ENCODE measurements at places on chromosomes 16 and 17.

- DNase-seq, result no peak
Measured at GRCh38 chr17:4641297-4642195, at the start of gene ALOX15. Gene ALOX15, minus strand, starts transcription at chr17:4641678. Its CDS starts 27 bp downstream, at chr17:4641651.

DNA sequence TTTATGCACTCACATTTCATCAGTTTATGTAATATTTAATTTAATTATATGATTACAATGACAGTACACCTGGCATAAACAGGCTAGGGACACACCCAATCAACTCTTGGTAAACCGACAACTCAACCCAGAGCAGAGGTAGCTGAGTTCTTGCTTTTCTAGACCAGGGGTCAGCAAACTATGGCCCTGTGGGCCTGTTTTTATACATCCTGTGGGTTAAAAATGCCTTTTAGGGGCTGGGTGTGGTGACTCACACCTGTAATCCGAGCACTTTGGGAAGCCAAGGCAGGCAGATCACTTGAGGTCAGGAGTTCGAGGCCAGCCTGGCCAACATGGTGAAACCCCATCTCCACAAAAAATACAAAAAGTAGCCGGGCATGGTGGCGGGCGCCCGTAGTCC, 99.2 kb upstream of the TMEM97 start:
- DNase-seq, result no peak

DNA sequence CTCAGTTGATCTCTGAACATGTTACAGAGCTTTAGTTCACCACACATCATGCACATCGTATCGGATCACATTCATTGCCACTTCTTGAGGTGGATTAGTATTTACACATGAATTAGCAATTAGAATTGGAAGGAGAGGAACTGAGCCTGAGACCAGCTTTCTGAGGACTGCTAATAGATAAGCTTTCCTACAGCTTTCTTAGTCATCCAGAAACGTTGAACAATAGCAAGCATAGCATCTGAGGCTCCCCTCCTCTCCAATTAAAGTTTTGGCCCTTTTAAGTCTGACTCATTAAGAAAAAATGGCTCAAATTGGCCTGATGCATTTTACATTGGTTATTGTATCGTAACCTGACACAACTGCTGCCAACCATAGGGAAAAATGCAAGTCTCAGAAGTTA, 1130.4 kb downstream of the CDH8 start:
- DNase-seq, result no peak

- no peak for DNase-seq
Measured at GRCh38 chr16:49283376-49284049, 1.9 kb upstream of the CBLN1 start.

DNA sequence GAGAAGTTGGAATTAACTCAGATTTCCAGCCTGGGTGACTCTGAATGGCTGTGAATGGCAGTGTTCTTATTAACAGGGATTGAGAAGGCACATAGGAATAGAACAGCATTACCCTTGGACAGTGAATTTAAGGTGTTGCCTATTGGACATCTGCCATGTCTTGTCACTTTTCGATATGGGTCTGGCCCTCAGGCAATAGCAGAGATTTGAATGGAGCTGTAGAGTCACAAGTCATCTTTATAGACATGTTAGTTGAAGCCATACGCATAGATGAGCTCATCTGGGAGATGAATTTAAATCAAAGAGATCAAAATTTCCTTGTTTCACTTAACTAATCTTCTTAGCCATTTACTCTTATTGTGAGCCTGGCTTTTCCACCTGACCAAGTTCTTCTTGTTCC, 14.9 kb upstream of the DHRS11 start:
- DNase-seq, result no peak
